Mesendoderm (in vitro differentiated cells): ENCODE measurements at places on chromosomes 12 and 14.
A peak's percentile ranks its signal among the peaks of the same experiment; 100 is the strongest.

GRCh38 chr14:105143451-105144025 lies 25.0 kb downstream of the JAG2 start:
- DNase-seq = no peak

- DNase-seq = no peak
Observed at GRCh38 chr12:99523853-99524252, 123.7 kb upstream of the GARIN6 start.

DNA sequence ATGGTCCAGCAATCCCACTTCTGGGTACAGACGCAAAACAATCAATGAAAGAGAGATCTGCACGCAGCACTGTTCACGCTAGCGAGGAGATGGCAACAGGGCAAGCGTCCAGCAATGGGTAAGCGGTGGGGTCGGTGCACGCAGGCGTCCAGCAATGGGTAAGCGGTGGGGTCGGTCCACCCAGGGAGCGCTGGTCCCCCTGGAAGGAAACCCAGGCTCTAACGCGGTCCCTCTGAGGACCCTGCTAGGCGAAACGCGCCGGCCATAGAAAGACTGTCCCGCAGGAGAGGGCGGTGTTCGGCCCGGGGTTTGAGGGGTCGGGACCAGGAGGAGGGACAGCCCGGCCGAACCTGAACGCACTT lies 618 bp upstream of the PGAM5 start:
- DNase-seq = no peak

GRCh38 chr14:90109858-90110257 lies 48.1 kb downstream of the KCNK13 start:
- DNase-seq = peak; percentile 75

DNA sequence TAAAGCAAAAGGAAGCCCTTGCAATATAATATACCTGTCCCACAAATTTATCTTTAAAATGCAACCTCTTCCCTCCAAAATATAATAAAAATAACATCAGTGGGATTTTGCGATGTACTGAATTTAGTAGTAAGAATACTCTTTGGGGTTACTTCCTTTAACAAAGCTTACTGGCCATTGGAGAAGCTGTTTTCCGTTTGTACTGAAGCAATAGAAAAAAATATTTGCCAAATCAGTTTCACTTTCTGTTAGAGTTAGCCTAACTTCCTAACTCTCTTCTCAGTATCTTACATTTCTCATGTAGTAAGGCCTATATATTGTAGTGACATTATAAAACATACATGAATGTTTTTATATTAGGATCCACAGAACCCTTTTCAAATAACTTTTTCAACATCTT lies 3.7 kb downstream of the MAX start:
- DNase-seq = no peak

DNA sequence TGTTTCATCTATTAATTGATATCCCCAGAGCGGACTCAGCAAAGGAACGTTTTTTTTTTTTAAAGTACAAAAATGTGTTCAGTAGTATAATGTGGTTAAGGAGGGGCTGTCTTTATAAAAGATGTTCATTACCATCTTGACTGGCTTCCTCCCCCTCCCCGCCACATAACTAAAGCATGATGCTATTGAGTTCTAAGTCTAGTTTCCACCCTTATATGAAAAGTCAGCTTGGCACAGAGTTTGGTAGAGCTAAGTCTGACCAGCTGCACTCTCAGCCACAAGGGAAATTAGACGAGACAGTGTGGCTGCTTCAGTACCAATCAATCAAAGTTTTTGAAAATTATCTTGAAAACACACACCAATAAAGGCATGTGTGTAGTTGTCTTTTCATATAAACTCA lies 1.9 kb upstream of the MYBPC1 start:
- DNase-seq = no peak

GRCh38 chr12:118371321-118372282 lies 1.1 kb downstream of the TAOK3 start:
- DNase-seq = peak; percentile 24

DNA sequence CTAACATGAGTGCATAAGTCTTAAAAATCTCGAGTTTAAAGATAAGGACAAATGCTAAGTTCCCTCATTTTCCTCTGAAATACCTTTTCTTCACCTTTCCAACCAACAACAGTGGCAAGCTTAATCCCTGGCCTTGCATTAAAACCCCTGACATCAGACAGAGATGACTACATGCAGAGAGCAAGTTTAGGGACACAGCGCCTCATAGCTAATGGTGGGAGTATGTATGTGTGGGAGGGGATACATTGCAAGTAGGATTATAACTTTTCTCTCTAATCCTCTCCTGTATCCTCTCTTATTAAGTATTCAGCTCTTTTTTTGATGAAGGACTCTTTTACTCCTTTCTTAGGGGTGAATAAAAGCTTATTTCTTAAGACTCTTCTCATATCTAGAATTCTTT lies 547.1 kb downstream of the CCER1 start:
- peak; percentile 46 for DNase-seq

DNA sequence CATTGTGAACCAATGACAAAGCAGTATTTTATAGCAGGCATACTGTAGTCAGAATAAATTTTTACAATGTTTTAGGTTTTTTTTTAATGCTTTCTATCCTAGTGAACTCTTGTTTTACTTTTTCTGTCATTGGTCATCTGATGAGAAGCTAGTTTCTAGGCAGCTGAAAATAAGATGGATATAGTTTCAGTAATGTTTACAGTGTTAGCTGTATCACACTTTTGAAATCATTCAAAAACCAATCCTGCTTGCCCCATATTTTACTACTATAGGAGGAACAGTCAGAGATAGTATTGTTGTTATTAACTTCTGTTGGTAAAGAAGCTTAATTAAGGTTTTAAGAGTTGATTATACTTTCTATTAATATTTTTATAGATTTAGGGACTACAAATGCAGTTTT lies 24.5 kb downstream of the USP15 start:
- DNase-seq = no peak

DNA sequence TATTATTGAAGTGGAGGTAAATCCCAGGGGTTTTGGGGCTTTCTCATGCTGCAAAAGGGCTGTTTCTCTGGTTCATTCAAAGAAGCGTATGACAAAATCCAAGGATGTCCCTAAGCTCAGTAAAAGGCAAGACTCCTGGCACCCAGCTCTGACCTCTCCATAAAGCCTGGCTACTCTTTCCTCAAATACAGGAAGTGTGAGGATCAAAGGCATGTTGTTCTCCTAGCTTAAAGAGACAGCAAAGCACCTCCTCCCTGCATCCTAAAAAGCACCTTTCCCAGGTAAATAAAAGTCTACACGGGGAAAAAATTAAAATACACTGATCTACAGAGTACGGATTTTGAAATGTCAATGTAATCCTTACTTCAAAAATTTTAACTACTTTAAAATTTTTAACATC lies 118.6 kb downstream of the LMNTD1 start:
- peak; percentile 61 for DNase-seq

GRCh38 chr12:29735604-29736003 lies 48.1 kb downstream of the TMTC1 start:
- no peak for DNase-seq

- no peak for DNase-seq
Observed at GRCh38 chr12:530821-531220, 71.1 kb downstream of the B4GALNT3 start.

DNA sequence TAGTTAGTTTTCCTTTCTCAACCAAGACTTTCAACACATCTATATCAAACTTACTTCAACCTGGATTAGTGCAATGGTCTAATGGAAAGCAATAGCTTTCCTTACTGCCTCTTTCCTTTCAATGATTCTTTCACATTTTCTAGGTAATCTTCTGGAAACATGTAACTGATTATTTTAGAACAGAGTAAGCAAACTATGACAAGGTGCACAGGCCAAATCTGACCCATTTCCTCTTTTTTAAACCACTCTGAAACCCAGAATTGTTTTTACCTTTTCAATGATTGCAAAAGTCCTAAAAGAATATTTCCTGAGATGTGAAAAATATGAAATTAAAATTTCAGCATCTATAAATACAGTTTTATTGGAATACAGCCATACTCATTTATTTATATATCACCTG lies 81.6 kb upstream of the TMTC2 start:
- no peak for DNase-seq

GRCh38 chr14:103890821-103891666 lies 37.2 kb upstream of the TDRD9 start:
- no peak for DNase-seq

- DNase-seq = no peak
Observed at GRCh38 chr12:102534899-102535298, 54.5 kb upstream of the IGF1 start.

- DNase-seq = no peak
Observed at GRCh38 chr12:97375310-97375709, 87.3 kb upstream of the RMST start.

DNA sequence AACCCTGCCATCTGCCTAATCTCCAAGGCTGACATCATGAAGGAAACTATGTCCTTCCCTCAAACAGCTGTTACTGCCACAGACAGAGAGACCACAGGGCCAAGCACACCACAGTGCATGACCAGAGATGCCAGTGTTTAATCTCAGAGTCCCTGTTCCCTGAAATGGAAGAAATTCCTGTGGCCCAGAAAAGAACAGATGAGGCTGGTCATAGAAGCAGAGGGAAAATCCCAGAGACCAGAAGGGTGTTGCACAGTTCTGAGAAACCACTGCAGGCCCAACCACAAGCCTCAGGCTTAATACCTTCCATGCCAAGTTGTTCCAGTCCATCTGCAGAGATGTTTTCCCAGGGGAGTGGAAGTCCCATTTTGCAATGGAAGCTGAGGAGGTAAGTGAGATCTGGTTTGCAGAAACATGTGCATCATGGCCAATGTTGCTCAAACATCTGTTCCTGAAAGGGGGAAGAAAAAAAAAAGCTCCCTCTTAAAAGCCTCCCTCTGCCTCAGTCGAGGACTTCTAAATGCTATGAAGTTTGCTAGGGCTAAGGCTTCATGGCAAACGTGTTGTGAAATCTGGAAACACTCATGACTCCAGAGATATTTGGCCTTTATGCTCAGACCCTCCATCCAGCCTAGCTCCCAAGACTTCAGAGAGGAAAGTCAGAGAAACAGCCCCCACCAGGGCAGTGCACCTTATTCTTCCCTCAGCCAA lies 98.6 kb downstream of the SCARB1 start:
- no peak for DNase-seq

GRCh38 chr12:68521848-68522502 lies 88.7 kb upstream of the RAP1B start:
- no peak for DNase-seq

- DNase-seq = no peak
Observed at GRCh38 chr14:68020999-68021663, 201.6 kb downstream of the RAD51B start.
